Neural crest cell (in vitro differentiated cells): ENCODE measurements at places on chromosomes 3 and 15.

- no peak for DNase-seq
Observed at GRCh38 chr15:97966924-97967620, 6.6 kb downstream of the ARRDC4 start.

DNA sequence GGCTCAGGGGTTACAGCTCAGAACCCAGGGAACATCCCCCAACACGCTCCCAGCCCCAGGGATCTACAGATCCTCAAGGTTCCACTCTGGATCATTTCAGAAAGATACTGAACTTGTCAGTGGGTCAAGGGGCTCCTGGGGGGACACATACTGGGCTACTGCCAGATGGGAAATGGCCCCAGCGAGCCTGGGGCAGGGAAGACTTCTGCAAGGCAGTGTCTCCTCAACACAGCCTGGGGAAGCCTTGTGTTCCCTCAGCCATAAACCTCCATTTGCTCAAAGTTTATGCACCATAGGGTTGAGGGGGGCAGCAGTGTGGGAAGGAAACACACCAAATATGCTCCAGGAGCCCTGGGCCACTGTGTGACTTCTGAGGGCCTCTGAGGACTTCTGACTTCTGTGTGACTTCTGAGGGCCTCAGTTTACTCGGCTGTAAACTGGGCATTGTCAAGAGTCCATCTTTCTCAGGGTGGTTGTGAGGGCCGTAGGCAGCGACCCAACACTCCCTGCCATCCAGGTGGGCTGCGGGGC, 58.4 kb downstream of the IQSEC1 start:
- DNase-seq: no peak

GRCh38 chr3:114595522-114596028, 301.7 kb downstream of the TIGIT start:
- DNase-seq: no peak

DNA sequence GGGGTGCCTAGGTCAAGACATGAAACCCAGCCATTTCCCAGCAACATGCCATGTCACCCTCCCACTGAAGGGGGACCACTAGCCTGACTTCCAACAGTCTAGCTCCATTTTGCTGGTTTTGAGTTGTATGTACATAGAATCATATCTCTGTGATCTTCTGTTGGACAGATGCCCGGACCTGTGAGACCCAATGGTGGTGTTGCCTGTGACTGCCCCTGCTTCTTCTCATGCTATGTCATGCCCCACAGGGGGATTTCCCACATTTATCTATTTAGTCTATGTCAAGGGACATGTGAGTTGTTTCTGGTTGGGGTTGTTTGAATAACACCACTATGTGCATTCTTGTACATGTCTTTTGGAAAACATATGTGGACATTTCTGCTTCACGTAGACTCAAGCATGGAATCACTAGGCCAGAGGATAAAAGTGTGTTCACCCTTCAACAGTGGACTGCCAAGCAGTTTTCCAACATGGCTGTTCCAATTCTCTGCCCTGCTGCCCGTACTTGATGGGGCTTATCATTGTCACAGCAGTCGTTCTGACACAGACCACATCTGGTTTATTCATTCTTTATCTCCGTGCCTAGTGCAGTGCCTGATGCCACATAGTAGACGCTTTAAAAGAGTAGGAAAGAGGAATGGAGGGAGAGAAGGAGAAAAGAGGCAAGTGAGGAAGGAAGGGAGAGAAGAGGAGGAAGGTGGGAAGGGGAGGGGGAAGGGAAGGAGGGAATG, 114.4 kb downstream of the TPRA1 start:
- no peak for DNase-seq

- no peak for DNase-seq
Observed at GRCh38 chr3:128323206-128324081, 143.2 kb downstream of the DNAJB8 start.

- no peak for DNase-seq
Observed at GRCh38 chr3:31041161-31041978, 146.9 kb upstream of the GADL1 start.

- no peak for DNase-seq
Observed at GRCh38 chr3:13348661-13349396, 71.3 kb downstream of the NUP210 start.

DNA sequence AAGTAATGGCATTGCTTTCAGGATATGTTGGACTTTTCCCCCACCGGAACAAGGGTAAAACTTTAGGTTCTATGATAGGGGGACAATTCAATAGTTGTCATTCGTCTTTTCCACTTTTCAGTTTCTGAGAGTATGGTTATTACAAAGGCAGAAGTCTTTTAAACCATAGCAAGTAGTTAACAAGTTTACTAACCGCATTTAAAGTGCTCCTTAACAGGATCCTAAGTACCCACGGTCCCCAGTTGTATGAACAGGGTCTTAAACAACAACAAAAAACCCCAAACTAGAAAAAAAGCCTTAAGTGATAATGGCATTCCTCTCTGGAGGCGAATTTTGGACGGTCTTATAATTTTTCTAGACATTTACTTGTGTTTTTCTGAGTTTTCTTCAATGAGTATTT, 831 bp downstream of the IFT57 start:
- DNase-seq: no peak

- DNase-seq: no peak
Observed at GRCh38 chr3:23331141-23331935, 128.2 kb downstream of the UBE2E2 start.

- DNase-seq: no peak
Observed at GRCh38 chr3:58779934-58780333, 113.4 kb upstream of the FAM3D start.

GRCh38 chr15:50149090-50149489, 30.1 kb upstream of the ATP8B4 start:
- DNase-seq: no peak

DNA sequence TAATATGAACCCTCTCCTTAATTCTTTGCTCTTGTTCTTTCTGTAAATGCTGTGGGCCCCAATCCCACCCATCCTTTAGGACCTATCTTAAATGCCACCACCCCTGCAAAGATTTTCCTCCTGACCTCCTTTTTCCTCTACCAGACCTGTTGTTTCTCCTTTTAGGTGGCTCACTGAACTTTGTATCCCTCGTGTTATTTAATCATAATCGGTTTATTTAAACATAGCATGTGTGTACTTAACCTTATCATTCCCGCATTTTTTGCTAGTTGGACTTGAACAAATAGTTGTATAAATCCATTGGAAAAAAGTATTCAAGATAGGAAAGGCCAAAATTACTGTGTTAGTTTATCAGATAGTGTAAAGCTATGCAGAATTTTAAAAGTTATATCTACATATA, 988 bp upstream of the NFKBIZ start:
- DNase-seq: no peak
